CD4-positive, alpha-beta T cell treated with Interleukin-17A for 4 hours (primary cell): ENCODE measurements at places on chromosomes 2 and 18.

DNA sequence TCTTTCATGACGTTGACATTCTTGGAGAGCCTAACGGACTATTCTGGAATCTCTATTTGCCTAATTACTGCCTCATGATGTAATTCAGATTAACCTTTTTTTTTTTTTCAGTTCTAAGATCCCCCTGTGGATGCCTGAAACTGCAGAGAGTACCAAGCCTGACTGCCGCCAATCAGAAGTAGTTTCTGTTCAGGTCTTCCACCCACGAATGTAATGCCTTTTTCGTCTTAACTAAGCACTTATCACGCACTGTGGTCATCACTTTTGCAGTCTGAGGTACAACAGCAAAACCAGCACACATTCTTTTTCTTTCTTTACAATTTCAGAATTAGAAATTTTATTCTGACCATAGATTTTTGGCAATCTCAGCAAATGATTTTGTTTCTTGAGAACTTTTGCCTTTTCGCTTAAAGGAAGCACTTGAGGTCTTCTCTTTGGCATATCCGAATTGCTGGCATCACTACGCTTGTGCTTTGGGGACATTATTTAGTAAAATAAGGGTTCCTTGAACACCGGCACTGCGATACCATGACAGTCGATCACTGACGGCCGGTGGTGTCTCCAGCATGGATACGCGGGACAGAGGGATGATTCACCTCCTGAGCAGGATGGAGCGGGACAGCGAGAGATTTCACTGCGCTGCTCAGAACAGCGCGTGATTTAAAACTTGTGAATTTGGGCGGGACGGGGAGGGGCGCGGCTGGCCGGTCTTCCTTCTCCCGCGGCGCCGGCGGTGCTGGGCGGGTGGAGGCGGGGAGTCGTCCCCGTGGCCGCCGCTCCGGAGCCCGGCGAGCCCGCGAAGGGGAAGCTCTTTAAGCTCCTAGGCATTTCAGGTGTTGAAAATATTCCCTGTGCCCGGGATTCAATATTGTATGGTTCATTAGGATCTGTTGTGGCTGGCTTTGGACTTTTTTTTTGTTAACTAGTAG lies 32.0 kb upstream of the GPR55 start:
- peak; percentile 55 for DNase-seq

DNA sequence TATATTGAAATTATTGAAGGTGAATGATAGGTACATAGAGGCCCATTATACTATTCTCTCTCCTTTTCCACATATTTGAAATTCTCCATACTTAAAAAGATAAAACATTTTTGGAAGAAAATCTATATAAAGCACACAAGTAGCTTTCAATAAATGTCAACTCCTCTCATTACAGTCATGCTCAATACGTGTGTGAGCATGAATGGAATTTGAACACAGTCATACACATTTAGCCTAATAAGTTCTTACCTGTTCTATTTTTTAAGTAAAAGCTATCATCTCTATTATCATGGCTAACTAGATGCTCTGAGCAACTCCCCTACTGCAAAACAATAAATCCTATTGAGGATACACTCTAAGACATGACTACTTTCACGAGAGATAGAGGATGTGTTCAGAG lies 41.9 kb upstream of the SPATS2L start:
- no peak for DNase-seq

DNA sequence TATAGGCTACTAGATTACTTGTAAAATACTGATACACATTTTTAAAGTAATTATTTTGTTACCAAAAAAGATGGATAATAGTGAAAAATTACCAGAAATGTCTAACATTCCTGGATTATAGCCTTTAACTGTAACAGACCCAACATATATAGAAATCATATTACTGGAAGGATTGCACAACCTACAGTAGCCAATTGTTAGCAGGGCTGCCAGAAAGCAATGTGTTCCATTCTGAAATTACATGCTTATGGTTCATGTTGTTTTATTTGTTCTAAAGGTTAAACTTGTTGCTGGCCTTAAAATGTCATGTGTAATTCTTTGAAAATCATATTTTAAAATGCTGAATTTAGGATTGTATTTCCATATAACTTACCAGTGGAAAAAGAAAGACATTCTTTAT lies 793.6 kb upstream of the ACVR2A start:
- no peak for DNase-seq

DNA sequence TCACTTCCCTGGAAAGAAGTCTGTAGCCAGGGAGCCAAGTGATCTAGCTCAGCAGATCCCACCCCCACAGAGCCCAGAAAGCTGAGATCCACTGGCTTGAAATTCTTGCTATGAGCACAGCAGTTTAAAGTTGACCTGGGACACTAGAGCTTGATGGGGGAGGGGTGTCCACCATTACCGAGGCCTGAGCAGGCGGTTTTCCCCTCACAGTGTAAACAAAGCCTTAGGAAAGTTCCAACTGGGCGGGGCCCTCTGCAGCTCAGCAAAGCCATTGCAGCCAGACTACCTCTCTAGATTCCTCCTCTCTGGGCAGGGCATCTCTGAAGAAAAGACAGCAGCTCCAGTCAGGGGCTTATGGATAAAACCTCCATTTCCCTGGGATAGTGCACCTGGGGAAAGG lies 887.2 kb upstream of the LRATD1 start:
- no peak for DNase-seq

- DNase-seq, result no peak
Measured at GRCh38 chr2:80057956-80058355, 246.6 kb downstream of the LRRTM1 start.

GRCh38 chr2:203237346-203238238 lies 1.2 kb upstream of the CYP20A1 start:
- DNase-seq, result no peak

GRCh38 chr18:27794181-27794926 lies 382.6 kb downstream of the CDH2 start:
- no peak for DNase-seq

- DNase-seq, result no peak
Measured at GRCh38 chr2:149921911-149922616, 334.5 kb upstream of the MMADHC start.

DNA sequence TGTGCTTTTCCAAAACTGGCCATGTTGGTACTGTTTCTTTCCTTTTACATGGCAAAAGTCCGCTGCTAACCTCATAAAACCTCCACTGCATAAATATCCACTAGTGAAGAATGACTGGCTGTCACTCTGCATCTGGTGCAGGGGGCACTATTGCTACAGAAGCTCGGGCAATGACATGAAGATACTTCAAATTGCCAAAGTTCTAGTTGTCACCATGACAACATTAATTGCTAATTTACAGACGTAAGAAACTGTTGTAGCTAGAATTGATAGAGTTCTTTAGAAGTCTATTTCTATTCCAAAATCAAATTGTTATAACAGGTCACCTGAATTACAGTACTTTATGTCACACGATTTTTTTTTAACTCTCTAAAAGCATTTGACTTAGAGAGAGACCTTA lies 845 bp downstream of the CFAP210 start:
- DNase-seq, result no peak

DNA sequence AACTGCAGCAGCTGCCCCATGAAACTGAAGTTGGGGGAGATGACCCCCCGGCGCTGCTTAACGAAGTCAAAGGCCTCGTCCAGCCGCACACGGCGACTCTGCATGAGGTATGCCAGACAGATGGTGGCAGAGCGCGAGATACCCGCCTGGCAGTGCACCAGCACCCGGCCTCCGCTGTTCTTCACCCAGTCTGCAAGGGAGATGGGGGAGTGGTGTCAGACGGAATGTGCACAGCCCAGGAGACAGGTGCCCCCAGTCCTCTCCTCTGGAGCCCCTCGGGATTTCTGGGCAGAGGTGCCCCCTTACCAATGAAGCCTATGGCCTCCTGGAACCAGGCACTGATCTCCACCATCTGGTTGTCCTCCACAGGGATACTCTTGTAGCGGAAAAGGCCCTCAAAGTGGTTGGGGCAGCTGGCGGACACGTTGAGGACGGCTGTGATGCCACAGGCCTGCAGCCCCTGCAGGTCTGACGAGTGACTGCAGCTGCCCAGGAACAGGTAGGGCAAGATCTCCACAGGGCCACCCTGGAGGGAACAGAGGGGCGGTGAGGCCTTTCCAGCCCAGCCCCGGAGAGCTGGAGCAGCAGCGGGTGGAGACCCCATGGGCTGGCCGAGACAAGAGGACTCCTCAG lies 1.3 kb downstream of the DUSP2 start:
- DNase-seq, result peak; percentile 58

- DNase-seq, result peak; percentile 50
Measured at GRCh38 chr2:191571163-191571769, 106.7 kb upstream of the NABP1 start.

- no peak for DNase-seq
Measured at GRCh38 chr18:47863041-47863440, 67.4 kb downstream of the SMAD2 start.

DNA sequence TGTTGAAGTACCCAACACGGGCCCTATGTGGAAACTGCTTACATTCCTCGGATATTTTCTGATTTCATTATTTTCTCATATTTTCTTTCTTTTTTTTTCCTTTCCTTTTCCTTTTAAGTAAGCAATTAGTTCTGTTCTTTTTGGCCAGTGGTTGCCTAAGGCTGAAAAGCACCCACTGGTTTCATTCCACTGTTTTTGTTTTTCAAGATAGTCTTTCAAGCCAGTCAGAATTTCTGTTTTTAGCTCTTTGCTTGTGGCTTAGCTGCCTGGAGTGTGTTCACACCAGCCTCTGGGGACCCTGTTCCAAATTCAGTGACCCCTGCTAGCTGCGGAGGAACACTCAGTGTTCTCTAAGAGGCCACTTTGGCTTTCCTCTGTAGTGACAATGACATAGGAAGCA lies 73.6 kb downstream of the NRP2 start:
- DNase-seq, result no peak
